KBM-7 (cell line): ENCODE measurements at places on chromosomes 5 and 9.

DNA sequence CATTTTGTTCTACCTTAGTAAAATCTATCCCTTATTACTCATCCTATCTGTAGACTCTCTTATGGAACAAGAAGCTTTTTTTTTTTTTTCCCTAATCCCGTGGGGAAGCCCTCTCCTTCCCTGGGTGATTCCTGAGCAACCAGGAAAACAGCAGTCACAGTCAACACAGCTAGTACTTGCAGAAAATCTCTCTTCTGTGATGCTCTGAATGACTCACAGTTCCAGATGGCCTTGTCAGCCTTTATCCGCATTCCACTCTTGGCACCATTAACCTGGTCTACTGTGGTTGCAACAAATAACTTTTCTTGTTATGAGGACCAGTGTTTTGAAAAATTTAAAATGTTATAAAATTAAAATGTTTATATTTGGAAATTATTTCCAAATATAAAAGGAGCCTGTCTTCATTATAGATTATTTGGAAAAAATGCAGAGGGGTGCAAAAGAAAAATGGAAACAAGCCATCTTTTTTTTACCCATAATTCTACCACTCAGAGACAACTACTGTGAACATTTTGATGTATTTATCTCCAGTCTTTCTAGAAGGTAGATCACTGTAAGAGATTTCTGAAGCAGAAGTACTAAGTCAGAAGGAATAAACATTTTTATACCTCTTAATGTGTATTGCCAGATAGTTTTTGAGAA lies 486.7 kb downstream of the RAB3C start:
- DNase-seq: no peak

GRCh38 chr5:172175263-172175719 lies 12.7 kb downstream of the STK10 start:
- DNase-seq: peak; percentile 93

- DNase-seq: no peak
Observed at GRCh38 chr9:81771571-81771970, 82.2 kb upstream of the TLE1 start.

- DNase-seq: no peak
Observed at GRCh38 chr5:124716169-124716568, 30.3 kb downstream of the ZNF608 start.

DNA sequence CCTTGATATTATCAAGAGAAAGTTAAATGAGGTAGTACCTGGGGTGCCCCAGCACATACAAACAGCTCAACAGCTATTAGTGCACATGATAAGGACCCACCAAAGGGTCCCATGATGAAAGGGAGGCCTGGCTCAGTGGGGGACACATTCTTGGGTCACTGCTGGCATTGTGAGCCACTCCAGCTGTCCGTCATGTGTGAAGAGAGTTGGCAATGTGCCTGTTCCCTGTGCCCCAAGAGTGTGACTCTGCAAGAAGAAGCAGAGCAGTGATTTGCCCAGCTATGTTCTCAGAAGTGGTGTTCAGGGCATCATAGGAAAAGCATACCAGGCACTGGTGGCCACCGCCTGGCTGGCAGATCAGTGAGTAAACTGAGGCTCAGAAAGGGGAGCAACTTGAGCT lies 37.1 kb upstream of the TDRD7 start:
- DNase-seq: no peak

GRCh38 chr5:144191998-144192397 lies 21.3 kb downstream of the KCTD16 start:
- peak; percentile 63 for DNase-seq

DNA sequence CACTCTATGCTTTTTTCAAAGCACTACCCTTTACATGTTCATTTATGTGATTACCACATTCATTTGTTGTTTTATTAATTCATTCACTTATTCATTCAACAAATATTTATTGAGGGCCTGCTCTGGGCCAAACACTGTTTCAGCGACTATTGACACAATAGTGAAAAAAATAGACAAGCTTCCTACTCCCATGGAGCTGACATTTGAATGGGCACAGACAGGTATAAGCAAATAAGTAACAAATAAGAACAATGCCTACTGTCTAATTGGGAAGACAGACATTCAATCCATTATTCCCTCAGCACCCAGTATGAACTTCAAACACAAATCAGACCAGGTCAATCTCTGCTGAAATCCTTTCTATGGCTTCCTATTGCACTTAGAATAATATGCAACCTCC lies 156.9 kb upstream of the NR3C1 start:
- no peak for DNase-seq

- DNase-seq: no peak
Observed at GRCh38 chr9:112007575-112008240, 111.1 kb downstream of the UGCG start.

DNA sequence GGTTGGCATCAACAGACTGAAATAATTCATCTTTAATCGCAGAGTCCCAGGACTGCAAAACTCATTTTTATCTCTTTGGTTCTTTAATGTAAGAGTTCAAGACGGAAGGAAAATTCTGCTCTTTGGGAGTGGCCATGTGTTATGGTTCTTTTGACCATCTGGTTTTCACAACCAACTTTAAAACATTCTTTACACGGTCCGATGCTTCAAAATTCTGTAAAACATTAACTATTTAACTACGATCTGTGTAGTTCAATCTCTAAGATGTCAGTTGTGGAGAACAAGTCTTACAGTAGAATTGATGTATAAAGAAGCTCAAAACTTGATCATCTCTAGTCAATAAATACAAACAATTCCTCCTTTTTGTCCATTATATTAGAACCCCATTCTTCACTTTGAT lies 83.0 kb downstream of the CMYA5 start:
- DNase-seq: no peak

DNA sequence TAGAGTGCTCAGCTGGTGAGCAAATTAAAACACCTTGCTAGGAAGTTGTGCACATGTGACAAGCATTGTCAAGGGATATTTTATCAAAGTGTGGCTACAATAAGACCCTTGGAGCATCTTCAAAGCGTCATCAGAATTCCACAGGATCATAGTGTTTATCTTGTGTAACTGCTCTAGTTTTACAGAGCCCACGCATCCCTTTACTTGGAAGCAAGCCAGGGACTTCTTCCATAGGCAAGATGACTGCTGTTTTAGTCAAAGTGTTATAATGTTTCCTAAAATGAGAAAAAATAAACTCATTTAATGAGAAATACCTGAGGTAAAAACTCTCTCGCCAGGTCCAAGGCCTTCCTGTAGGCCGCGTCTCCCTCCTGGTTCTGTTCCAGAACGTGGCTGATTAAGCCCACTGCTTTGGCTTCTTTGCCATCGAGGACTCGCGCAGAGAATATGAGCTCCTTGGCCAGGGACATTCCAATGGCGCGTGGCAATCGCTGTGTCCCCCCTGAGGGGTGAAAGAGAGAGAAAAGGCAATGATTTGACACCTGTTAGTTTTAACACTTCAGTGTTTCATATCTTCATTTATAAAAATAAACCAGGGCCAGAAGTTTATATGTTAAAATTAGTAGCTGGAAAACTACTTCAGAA lies 141.1 kb downstream of the AUH start:
- DNase-seq: no peak

- DNase-seq: no peak
Observed at GRCh38 chr9:36800455-36800854, 227.8 kb downstream of the MELK start.

DNA sequence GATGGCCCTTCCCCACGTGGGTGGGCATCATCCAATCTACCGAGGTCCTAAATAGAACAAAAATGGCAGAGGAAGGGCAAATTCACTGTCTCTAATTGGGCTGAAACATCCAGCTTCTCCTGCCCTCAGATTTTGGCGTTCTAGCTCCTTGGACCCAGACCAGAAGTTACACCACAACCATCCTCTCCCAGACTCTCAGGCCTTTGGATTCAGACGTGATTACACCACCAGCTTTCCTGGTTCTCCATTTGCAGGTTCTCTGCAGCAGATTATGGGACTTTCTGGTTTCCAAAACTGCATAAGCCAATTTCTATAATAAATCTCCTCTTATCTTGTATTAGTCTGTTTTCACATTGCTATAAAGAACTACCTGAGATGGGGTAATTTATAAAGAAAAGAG lies 73.6 kb upstream of the STARD4 start:
- no peak for DNase-seq

GRCh38 chr5:172424808-172425207 lies 29.5 kb downstream of the SH3PXD2B start:
- no peak for DNase-seq

DNA sequence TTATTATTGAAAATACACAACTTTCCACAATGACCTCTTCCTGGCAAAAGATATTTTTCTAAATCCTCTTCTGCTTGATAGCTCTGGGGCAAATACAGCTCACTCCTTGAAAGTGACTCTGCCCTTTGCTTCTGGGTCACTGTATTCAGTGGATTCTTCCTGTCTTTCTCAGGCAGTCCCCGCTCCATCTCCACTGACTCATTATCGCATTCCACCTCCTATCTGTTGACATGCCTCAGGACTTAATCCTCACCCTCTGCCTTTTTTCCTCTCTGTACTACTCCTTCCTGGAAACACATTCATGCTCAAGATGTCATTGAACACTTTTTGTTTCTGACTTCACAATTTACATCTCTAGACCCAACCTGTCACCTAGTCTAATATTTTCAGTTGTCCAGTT lies 8.4 kb upstream of the RGS7BP start:
- no peak for DNase-seq

DNA sequence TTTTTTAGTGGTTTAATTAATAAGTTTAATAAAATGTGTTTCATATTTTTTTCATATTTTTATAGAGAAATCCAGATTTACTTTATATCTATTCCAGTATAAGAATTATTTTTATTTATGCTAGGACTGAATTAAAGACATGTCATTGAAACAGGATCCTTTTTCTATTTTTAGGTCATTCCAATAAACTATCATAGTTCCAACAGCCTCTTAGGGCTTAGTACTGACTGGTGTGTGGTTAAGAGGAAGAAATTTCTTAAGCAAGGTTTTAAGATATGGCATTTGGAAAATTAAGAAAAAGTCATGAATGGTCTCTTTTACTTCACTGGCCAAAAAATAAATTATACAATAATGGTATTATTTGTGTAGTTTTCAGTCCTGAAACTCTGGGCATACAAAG lies 31.2 kb upstream of the PRR16 start:
- DNase-seq: no peak

- no peak for DNase-seq
Observed at GRCh38 chr5:43298443-43298842, 14.8 kb downstream of the HMGCS1 start.

GRCh38 chr5:144275329-144275728 lies 104.7 kb downstream of the KCTD16 start:
- DNase-seq: peak; percentile 1

- DNase-seq: no peak
Observed at GRCh38 chr9:4510546-4511322, 20.5 kb downstream of the SLC1A1 start.

- DNase-seq: no peak
Observed at GRCh38 chr5:173909199-173909598, 21.1 kb downstream of the CPEB4 start.

DNA sequence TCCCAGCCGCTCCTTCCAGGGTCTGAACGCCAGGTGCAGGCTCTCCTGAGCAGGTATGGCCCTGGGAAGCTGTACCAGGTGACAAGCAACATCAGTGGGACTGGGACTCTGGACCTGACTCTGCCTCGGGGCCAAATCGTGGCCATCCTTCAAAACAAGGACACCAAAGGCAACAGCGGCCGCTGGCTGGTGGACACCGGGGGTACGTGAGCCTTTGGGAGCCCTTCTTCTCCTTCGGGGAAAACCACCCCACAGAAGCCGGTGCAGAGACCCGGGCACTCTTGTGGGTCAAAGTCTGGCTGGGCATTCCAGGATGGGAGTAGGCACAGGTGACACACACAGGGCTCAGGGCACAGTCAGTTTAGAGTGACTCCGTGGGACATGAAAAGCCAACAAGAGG lies 45.8 kb downstream of the ARHGEF37 start:
- DNase-seq: no peak
